ENCODE measurements at places on chromosomes 1 and 21.

GRCh38 chr21:23003951-23004350 is 2005.7 kb downstream of the NCAM2 start:
- DNase-seq: no peak

DNA sequence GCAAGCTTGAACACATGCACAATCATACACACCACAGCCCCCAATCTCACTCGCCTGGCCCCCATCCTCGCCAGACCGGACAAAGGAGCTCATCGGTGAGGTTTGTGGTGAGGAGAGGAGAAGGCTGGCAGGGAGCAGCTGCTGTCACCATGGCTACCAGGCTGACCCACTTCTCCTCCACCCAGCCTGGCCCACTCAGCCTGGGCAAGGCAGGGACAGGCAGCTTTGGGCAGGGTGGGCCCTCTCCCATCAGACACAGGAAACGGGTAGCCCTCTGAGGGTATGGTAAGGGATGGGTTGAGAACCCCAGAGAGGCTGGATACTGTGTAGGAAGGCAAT is 15.9 kb downstream of the RIMS3 start:
- DNase-seq: no peak

- DNase-seq: peak; percentile 68
Measured at GRCh38 chr1:37514350-37515184, at the start of gene MEAF6. Gene MEAF6, minus strand, starts transcription at chr1:37514766. Its CDS starts 20 bp downstream, at chr1:37514746.

- no peak for DNase-seq
Measured at GRCh38 chr1:36088265-36088576, 471 bp upstream of the ADPRS start.

GRCh38 chr1:214957330-214958137 is 125.0 kb upstream of the KCNK2 start:
- no peak for DNase-seq

DNA sequence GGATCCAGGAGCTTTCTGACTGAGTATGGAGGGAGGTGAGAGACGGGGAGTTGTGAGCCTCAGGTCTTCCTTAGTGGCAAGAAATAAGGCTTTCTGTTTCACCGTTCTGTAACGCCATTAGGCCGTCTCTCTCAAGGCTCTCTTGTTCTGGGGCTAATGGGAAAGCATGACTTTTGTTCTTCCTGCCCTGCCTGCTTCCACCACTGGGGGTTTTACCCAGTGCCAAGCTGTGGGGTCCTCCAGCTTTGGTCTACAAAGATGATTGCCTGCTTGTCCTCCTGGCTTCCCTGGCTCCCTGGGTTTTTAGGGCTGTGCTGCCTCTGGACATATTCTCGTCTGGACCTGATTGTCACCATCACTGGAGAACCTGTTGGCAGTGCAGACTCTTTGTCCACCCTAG is 74.8 kb upstream of the TINAGL1 start:
- no peak for DNase-seq

GRCh38 chr1:154778944-154779343 is 91.1 kb downstream of the KCNN3 start:
- DNase-seq: no peak

DNA sequence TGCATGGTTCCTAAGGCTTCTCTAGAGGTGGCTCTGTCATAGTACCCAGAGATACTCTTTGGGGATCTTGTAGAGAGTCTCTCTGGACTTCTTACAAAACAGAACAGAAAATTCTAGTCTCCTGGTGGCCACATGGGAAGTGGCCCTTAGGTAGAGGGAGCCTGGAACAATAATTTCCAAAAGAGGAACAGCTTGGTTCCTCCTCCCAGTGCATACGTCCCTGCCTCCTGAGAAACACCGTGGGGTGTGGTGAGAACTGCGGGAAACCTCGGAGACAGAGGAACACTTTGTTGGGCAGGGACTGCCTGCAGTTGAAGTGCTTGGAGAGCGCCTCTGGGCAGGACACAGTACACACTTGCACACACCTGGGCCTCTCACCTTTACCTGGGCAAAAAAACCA is 38.8 kb upstream of the EPHA8 start:
- DNase-seq: no peak

DNA sequence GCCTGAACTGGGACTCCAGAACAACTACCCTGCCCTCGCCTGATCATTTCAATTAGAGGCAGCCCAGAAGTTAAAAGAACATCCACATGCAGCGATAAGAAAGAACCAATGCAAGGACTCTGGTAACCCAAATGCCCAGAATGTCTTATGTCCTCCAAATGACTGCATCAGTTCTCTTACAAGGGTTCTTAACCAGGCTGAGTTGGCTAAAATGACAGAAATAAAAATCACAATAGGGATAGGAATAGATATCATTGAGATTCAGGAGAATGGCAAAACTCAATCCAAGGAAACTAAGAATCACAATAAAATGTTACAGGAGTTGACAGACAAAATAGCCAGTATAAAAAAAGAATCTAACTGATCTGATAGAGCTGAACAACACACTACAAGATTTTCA is 80.1 kb upstream of the PTGFR start:
- no peak for DNase-seq

GRCh38 chr21:38925923-38926322 is 120.2 kb downstream of the ETS2 start:
- no peak for DNase-seq

DNA sequence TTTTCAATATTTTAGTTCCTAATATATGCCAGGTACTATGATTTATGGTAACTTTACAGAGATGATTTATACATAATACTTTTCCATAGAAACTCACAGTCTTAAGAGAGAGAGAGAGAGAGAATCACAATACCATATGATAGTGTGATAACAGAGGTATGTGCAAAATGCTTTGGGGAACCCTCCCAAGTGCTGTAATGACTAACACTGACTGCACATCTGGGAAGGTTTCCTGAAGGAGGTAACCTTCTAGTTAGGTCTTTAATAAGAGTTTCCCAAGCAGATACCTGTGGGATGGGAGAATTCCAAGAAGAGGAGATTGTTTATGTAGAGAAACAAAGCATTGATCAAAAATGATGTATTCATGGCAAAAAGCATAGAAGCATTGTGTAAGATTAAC is 34.6 kb upstream of the PIGC start:
- DNase-seq: no peak

GRCh38 chr1:155012776-155013602 is 10.4 kb downstream of the ZBTB7B start:
- no peak for DNase-seq

- no peak for DNase-seq
Measured at GRCh38 chr1:46497665-46498064, 8.0 kb downstream of the DMBX1 start.

GRCh38 chr1:71101839-71102376 is 21.1 kb upstream of the ZRANB2 start:
- no peak for DNase-seq

- no peak for DNase-seq
Measured at GRCh38 chr1:73556270-73556669, 641.7 kb downstream of the LRRIQ3 start.

GRCh38 chr1:240598216-240599001 is 13.5 kb downstream of the GREM2 start:
- DNase-seq: no peak

DNA sequence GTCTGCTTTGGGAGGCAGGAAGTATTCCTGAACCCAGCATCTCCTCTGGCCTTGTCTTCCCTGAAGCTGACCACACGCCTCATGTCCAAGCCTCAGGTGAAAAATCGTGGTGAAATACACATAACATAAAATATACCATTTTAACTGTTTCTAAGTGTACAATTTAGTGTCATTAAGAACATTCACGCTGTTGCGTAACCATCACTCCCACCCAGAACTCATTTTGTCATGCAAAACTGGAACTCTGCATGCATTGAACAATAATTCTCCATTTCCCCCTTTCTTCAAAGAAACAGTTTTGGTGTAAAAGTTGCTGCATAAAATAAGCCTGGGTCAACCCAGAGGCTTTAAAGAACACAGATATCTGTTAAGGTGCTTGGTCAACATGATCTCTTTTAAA is 93.5 kb downstream of the PLD5 start:
- no peak for DNase-seq

DNA sequence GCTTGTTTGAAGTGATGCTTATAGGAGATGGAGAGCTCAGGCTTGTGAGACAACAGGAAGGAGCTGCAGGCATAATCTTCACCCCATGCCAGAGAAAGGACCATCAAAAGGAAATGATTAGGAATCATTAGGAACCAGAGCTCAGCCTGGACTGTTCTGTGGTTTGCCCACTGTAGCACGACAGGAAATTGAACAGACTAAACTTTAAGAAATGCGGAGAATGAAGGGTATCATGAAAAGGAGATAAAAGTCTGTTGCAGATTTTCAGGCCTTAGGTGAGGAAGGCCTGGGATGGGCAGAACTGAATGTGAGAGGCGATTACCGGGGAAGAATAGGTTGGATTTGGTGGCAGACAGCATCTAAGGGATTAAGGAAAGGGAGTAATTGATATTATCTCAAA is 292.0 kb upstream of the PLXNA2 start:
- no peak for DNase-seq

GRCh38 chr1:109950038-109950437 is 34.5 kb upstream of the AHCYL1 start:
- DNase-seq: no peak

DNA sequence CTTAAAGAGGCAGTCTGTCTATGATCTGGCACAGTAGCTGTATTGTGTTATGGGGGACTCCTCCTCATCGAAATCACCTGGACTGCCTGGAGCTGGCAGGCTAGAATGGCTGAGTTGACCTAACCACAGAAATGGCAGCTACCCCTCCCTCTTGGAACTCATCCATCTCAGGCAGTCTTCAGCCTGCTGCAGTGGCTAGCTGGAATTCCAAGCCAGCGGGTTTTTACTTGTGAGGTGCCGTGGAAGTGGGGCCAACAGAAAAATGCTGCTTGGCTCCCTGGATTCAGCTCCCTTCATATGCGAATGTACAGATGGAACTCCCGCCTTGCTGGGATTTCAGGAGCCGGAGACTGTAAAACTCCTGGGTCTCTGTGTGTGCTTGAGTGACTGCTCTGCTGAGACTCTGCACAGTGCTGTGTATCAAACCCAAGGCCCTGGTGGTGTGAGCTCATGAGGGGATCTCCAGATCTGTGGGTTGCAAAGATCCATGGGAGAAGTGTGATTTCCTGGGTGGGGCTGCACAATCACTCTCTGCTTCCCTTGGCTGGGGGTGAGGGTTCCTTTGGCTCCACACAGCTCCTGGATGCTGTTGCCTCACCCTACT is 316.9 kb downstream of the CTH start:
- DNase-seq: no peak

- no peak for DNase-seq
Measured at GRCh38 chr1:65170511-65171142, 22.6 kb downstream of the AK4 start.

DNA sequence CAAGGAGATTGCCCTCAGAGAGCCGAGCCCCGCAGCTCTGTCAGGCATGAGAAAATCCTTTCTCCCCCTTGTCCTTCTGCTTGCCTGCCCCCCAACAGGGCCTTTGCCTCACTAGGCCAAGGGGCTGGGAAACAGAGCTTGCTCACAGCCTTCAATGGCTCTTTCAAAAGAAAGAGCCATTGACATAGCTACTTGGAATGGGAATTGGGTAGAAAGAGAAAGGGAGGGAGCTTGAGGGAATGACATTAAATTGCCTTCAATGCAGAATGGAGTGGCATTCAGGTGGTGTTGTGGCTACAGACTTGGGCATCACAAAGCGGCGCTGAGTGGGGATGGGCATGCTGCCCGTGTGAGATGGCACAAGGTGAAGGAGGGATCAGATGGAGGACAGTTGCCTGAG is 13.2 kb downstream of the SYT11 start:
- no peak for DNase-seq

GRCh38 chr1:44223187-44223610 is 9.9 kb downstream of the DMAP1 start:
- DNase-seq: no peak

DNA sequence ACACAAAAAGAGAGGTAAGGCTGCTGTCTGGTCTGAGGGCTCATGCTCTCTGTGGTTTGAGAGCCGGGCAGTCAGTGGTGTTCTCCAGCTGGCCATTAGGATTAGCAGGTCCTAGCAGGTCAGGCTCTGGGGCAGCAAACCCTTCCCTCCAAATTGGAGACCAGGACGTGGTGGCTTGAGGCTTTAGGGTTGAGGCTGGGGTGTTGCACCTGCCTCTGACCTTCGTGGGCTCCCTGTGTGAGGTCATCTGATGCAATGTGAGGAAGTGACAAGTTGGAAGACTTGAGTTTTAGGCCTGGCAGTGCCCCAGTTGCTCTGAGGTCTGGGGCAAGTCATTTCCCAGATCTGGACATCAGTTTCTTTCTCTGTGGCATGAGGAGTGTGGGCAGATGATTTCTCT is 24.4 kb downstream of the SZRD1 start:
- no peak for DNase-seq

DNA sequence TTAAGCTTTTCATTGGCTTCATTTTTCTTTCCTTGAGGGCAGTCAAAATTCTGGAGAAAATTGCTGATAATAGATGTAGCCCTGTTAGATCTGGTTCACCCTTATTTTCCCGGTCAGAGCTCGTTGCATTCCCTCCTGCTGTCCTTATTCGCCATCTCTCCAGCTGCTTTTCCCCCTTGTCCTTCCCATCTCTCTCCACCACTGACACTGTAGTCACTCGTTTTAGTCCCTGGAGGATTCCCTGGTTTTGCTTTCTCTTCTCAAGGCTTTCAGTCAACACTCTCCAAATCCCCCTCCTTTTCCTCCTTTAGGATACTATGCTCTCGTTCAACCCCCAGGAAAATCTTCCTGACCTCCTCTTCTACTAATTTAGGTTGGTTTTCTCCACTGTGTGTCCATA is 83.1 kb downstream of the C21orf91 start:
- DNase-seq: no peak

DNA sequence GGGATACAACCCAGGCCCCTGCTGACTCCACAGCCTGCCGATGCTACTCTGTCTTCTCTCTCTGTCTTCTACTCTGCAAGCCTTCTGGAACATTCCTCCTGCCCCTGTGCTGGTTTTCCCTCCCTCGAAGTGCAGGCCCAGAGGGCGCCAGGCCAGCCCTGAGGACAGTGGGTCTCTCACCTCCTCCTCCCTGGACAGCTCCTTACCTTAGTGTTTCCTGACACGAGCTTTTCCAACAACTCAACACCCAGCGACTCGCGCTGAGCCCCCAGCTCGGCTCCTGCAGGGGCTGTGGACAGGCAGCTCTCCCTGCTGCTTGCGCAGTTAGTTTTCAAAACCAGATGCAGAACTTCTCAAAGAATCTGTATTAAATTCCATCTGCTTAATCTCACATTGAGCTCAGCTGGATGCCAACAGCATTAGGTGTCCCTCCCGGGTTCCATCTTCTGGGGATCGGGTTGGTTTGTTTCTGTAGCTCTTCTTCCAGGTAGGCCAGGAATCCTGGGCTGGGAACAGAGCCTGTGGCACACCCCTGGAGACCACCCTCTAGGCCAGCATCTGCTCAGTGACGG is 54.2 kb downstream of the PTPRU start:
- DNase-seq: no peak

GRCh38 chr1:23169727-23170335 is 1.2 kb upstream of the LUZP1 start:
- no peak for DNase-seq

- no peak for DNase-seq
Measured at GRCh38 chr1:167514288-167514687, 4.0 kb downstream of the CD247 start.

GRCh38 chr21:14875704-14876523 is 188.9 kb downstream of the NRIP1 start:
- DNase-seq: no peak

- no peak for DNase-seq
Measured at GRCh38 chr1:114153261-114154145, at the start of gene SYT6. Gene SYT6, minus strand, starts transcription at chr1:114153869. Its CDS starts 97 bp downstream, at chr1:114153772.
